ENCODE measurements at places on chromosomes 5 and 9.

DNA sequence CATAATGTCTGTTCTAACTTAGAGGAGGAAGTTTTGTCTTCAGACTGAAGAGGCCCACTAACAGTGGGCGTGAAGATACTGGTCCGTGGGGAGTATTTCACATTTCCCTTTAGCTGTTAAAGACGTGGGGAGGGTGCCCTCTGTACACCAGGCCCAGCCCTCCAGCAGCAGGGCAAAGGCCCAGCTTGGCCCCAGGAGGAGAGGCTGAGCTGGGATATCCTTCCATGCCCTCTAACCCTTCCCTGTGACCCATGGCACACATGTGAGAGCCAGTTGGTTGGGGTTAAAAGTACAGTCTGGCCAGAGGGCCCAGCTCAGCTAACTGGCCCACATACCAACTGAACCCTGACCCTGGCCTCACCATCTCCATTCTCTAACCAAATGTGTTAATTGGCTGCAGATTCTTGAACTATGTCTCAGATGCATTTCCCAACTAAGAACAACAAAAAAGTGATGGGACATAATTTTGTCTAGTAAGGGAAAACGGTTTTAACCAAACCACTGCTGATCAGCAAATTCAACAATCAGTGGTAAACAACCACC lies 74.4 kb downstream of the LHFPL2 start:
- DNase-seq: no peak

- DNase-seq: no peak
Measured at GRCh38 chr5:14859980-14860379, 11.6 kb downstream of the ANKH start.

DNA sequence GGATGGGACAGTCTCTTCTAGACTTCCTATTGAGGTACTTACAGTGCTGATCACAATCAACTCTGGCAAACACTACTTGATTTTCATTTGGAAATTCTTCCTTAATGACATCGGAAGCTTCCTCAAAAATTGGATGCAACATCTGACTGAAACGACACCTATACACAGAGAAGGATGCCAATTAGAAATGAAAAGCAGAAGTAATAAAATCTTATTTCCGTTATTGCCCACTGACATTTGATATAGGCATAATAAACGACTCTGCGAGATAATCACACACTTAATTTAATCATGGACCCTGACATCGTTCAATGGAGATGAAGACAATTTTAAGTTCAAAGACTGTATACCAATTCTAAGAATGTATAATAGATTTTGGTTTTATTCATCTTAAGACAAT lies 46.4 kb downstream of the ERP44 start:
- DNase-seq: no peak

DNA sequence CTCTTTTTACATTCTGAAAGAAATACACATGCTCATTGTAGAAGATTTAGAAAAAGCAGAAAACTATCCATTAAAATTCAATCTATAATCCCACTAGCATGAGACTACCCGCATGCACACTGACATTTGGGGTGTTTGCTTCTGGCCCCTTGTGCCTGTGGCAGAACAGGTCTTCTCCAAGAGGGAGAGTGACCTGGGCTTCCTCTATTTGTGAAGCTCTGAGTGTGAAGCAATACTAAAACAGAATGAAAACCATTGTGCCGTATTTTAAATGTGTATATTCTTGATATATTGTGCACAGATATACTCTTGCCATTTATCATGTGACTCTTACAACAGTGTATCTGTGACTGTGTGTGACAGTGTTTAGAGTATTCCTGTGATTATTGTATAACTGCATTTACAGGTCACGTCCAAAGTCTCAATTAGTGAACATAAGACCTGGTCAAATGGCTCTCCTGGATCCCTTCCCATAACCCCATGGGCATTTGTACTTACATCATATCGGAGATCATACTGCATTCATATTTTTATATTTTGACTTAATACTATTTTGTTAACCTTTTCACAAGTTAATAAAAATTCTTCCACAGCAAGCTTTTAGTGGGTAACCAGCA lies 14.7 kb upstream of the CPEB4 start:
- no peak for DNase-seq

DNA sequence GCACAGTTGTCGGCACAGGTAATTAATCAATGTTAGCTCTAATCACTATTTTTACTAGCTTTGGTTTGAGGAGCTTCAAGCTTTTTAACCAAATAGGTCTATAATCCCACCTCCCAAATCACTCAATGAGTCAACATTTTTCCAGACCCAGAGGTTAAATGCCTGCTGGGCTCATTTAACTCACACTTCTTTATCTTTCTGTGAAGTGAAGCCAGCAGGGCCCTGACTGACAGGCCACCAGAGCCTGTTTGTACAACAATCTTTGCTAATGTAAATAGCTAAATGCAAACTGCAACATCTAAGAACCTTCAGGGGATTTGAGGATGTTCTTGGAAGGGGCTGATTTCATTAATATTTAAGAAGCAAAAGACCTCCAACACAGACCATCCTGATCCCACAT lies 98.4 kb upstream of the NREP start:
- no peak for DNase-seq

- DNase-seq: no peak
Measured at GRCh38 chr9:118630931-118631595, 738.2 kb downstream of the BRINP1 start.

DNA sequence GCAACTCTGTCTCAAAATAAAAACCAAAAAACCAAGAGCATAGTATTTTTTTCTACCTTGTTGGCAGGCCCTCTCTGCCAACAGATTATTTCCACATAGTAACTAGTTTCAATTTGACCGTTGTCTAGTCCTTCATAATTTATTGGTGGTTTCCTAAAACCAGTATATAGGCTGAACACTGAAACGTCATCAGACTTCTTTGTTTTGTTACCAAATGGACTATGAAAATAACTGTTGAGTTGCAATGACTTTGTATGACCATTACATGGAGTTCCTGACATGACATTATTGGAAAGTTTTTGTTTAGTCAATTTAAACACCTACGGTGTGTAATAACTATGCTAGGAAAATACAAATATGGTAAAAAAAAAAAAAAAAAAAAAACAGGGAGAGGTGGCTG lies 1.7 kb downstream of the AGGF1 start:
- DNase-seq: no peak

- no peak for DNase-seq
Measured at GRCh38 chr5:83025690-83026478, 51.3 kb downstream of the TMEM167A start.
